ENCODE measurements at places on chromosomes 12 and 14. TPM values are rescaled to one million over a fixed set of nuclear protein-coding genes. Genes with fewer than 3 reads are reported as not detected.

The POU6F1 gene
- 9.9 TPM for polyA plus RNA-seq

The CD163 gene
- polyA plus RNA-seq: 20.0 TPM

The CFAP54 gene
- 3.7 TPM for polyA plus RNA-seq

The BHLHE41 gene
- polyA plus RNA-seq: 0.66 TPM

The BRAP gene
- 20.1 TPM for polyA plus RNA-seq

The GPX2 gene
- 0.79 TPM for polyA plus RNA-seq

The SERPINA9 gene
- polyA plus RNA-seq: not detected

The GZMB gene
- polyA plus RNA-seq: 1.3 TPM

The SSPN gene
- polyA plus RNA-seq: 15.3 TPM

The PPFIA2 gene
- 1.5 TPM for polyA plus RNA-seq

The PLEKHD1 gene
- polyA plus RNA-seq: 0.40 TPM

The OTX2 gene
- not detected for polyA plus RNA-seq

The GLS2 gene
- 2.7 TPM for polyA plus RNA-seq

The TAS2R9 gene
- polyA plus RNA-seq: not detected

The CD163L1 gene
- polyA plus RNA-seq: 8.3 TPM

The GPR132 gene
- polyA plus RNA-seq: 1.8 TPM

The FOS gene
- 57.9 TPM for polyA plus RNA-seq

The IFNG-AS1 gene
- polyA plus RNA-seq: not detected

The FIGNL2 gene
- 1.8 TPM for polyA plus RNA-seq
